ENCODE measurements at places on chromosomes 7 and 10.

GRCh38 chr10:79904671-79905321 lies 44.1 kb downstream of the SFTPD start:
- peak overlapping the region; percentile 84 for H3K4me3 ChIP-seq
- peak overlapping the region; percentile 75 for H3K27ac ChIP-seq
- peaks cover 77% of the 10 kb centered on the region for H3K27me3 ChIP-seq
- H3K36me3 ChIP-seq = peaks cover 3% of the 10 kb centered on the region
- DNase-seq = no peak

- no peaks in the 10 kb centered on the region for H3K4me1 ChIP-seq
- no peak overlapping the region for H3K4me3 ChIP-seq
- no peak overlapping the region for H3K27ac ChIP-seq
- H3K36me3 ChIP-seq = no peaks in the 10 kb centered on the region
- H3K27me3 ChIP-seq = no peaks in the 10 kb centered on the region
These were observed 56.1 kb downstream of the DGKB start for GRCh38 chr7:14846405-14846804.

GRCh38 chr10:27500886-27501285 lies 3.2 kb upstream of the RAB18 start:
- H3K36me3 ChIP-seq = peaks cover 19% of the 10 kb centered on the region
- peaks cover 25% of the 10 kb centered on the region for H3K4me1 ChIP-seq
- no peak for DNase-seq
- H3K4me3 ChIP-seq = no peak overlapping the region

- H3K4me1 ChIP-seq = peaks cover 55% of the 10 kb centered on the region
- no peaks in the 10 kb centered on the region for H3K27me3 ChIP-seq
- peak overlapping the region; percentile 98 for H3K27ac ChIP-seq
- H3K36me3 ChIP-seq = peaks cover 31% of the 10 kb centered on the region
- DNase-seq = no peak
- H3K4me3 ChIP-seq = peak overlapping the region; percentile 88
These were observed 29.0 kb upstream of the MPP7 start for GRCh38 chr10:28331841-28332240.

DNA sequence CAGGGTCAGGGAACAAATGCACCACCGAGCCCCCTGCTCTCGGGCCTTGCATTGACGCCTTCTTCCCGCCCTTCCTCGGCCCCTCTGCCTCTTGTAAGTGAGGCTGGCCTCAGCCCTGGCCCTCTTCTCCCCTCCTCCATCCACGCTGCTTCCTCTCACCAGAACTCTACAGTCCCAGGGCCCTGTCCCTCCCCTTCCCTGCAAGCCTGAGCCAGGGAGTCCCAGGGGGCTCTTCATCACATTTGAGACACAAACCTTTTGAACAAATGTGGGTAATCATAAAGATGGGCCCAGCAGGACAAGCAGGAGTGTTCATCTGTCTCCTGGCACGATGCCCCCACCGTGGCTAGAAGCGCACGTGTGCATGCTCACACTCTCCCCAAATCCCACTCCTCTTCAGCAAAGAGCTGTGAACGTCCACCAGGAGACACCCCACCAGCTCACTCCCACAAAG lies 57.7 kb downstream of the SLIT1 start:
- H3K36me3 ChIP-seq = peaks cover 2% of the 10 kb centered on the region
- H3K27ac ChIP-seq = no peak overlapping the region

DNA sequence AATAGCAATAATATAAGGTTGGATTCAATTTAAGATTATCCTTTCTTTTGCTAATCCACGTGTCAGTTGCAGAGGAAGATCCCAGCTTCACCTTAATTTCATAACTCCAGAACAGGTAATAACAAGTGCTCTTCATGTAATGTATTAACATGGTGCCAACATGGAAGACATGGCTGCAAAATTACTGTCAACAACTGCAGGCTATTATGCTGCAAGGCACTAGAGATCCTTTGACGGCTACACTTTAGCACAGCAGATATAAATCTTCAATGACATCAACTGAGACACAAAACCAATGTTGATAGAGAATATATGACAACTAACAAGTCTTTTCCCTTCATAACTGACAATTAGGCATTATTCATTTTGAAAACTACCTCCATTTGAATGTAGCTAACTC lies 96.1 kb downstream of the RNF133 start:
- no peak overlapping the region for H3K27ac ChIP-seq
- H3K27me3 ChIP-seq = no peaks in the 10 kb centered on the region
- DNase-seq = no peak

DNA sequence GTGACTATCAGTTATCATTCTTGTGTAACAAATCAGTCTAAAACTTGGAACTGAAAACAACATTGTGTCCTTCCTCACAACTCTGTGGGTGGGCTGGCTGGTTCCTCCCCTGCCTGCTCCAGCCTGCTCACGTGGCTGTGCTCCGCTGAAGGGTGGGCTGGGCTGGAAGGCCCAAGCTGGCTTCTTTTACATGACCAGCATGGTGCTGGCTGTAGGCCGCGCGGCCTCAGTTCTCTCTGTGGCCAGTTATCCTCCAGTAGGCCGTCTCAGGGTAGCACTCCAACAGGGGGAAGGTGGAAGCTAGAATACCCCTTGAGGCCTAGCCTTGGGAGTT lies 11.3 kb downstream of the ADAMTS14 start:
- peaks cover 5% of the 10 kb centered on the region for H3K4me1 ChIP-seq
- no peak for DNase-seq
- no peak overlapping the region for H3K4me3 ChIP-seq
